ENCODE measurements at places on chromosomes 5 and 9.

DNA sequence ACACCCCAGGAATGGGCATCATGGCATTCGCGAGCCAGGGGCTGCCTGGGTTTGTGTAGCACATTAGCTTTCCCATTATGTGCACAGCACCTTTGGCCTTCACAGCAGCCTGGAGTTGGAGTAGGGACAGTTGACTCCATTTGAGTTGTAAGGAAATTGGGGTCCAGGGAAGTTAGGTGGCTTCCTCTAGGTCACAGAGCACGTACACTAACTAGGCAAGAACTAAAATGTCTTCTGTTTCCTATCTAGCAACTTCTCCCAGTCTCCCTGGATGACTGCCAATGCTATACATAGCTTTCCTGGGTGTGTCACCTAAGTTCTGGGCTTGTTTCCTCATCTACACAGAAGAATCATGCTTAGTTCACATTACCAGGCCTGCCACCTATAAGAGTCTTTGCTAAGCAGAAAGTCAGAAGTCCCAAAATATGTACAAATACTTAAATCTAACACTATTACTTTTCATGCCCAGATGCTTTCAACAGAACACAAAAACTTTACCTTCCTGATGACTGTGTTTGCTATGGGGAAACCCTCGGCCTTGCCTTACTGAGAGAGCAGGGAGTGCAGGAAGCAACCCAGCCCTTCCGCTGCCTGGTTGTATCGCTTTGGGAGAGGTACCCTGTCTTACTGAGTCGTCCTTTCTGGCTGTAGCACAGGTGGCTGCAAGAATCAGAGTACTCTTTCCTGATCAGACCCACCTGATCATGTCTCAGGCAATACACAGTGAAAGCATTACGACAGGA, 12.0 kb downstream of the MACROH2A1 start:
- no peak overlapping the region for H3K4me3 ChIP-seq
- no peaks in the 10 kb centered on the region for H3K27me3 ChIP-seq
- peaks cover 67% of the 10 kb centered on the region for H3K4me1 ChIP-seq
- peaks cover 48% of the 10 kb centered on the region for H3K36me3 ChIP-seq

DNA sequence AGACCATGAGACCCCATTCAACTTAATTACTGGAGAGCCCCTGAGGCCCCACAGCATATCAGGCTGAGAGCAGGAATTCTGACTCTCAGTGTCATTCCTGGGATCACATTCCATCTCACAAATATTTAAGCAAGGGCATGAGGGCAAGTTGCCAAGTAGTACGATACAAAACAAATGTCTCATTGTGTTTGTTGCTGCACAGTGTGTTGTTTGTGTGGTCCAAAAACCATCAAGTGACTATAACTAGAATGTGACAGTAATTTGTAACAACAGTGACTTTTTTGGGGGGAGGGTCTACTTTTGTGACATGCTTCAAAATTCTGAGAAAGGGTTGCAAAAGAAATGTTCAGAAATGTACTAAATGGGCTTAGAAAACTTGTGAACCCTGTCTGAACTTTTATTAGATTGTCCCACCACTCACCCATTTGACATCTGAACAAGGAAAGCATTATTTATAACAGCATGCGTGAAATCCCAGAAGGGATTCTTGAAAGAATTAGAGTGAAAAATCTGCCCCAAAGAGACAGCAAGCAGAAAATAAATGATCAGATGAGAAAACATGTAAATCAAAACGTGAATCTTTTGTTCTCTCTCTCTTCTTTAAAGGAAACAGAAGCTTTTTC, 347.0 kb downstream of the NTRK2 start:
- H3K27ac ChIP-seq = no peak overlapping the region
- H3K4me1 ChIP-seq = no peaks in the 10 kb centered on the region
- H3K27me3 ChIP-seq = peaks cover 8% of the 10 kb centered on the region
- no peak overlapping the region for H3K4me3 ChIP-seq

DNA sequence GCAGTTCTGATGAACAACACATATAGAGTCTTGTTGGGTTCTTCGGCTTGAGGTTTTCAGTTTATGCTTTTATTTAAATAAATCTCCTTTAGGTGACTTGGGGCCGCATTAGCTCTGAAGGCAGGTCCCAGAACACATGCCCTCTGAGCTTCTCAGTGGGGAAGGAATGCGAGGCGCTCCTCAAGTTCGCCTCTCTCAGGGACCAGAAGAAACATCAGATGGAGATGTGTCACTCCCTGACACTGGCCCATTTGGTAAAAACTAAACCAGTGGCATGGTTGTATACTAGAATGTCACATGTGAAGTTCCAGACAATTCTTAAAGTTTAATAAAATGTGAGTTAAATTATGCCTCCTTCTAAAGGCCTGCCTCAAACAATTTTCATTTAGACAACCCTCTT, 1.9 kb downstream of the MACROH2A1 start:
- peak overlapping the region; percentile 41 for H3K27ac ChIP-seq
- peaks cover 60% of the 10 kb centered on the region for H3K4me1 ChIP-seq
- peaks cover 12% of the 10 kb centered on the region for H3K36me3 ChIP-seq
- H3K27me3 ChIP-seq = no peaks in the 10 kb centered on the region

DNA sequence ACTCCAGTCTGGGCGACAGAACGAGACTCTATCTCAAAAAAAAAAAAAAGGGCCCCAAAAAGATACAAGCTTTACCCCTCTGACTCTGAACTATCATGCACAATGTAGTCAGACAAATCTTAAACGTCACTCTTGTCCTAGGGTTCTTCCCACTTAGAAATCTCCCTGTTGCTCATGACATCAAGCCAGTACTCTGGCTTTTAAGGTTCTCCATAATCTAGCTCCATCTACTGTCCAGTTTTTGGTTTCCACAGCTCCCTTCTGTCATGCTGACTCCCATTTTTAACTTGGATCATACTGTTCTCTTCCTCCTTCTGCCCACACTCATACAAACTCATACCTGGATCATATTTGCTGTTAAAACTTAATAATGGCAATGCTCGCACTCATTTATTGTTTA, 156.7 kb upstream of the TLX3 start:
- H3K27me3 ChIP-seq = peaks cover 20% of the 10 kb centered on the region
- H3K4me3 ChIP-seq = no peak overlapping the region
- DNase-seq = no peak
- no peak overlapping the region for H3K27ac ChIP-seq
- H3K36me3 ChIP-seq = no peaks in the 10 kb centered on the region
- H3K4me1 ChIP-seq = no peaks in the 10 kb centered on the region
